IPS DF 19.7 (cell line): ENCODE measurements at places on chromosomes 13 and 19.

- DNase-seq: no peak
Measured at GRCh38 chr13:113836768-113837559, 26.9 kb downstream of the GAS6 start.

GRCh38 chr19:4288091-4288777, 9.2 kb downstream of the SHD start:
- DNase-seq: no peak

DNA sequence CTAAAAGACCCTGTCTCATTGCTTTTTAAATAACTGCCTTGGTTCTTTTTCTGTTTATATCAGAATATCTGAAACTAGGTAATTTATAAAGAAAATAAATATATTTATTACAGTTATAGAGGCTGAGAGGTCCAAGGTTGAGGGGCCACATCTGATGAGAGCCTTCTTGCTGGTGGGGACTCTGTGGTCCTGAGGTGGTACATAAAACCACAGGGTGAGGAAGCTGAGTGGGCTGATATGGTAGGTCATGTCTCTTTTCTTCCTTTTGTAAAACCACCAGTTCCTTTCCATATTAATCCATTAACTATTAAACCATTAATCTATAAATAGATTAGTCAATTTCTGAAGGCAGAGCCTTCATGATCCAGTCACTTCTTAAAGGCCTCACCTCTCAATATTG, 109.5 kb upstream of the SPRY2 start:
- DNase-seq: no peak

GRCh38 chr13:100069278-100069677, 19.6 kb upstream of the PCCA start:
- no peak for DNase-seq

GRCh38 chr13:21231426-21231940, 55.0 kb downstream of the MRPL57 start:
- DNase-seq: no peak

- DNase-seq: no peak
Measured at GRCh38 chr19:46787331-46788261, 798 bp downstream of the SLC1A5 start.

GRCh38 chr19:42053037-42053935, 16.7 kb downstream of the GRIK5 start:
- DNase-seq: no peak
